Activated CD4-positive, alpha-beta T cell treated with anti-CD3 and anti-CD28 coated beads, Interleukin-2, amount 10 ng/mL, durations not matched to agents 24 days and 14 days (primary cell): ENCODE measurements at places on chromosomes 6 and 20. TPM values are rescaled to one million over a fixed set of nuclear protein-coding genes. Genes with fewer than 3 reads are reported as not detected.

The RAB23 gene
- total RNA-seq: 3.0 and 4.0 TPM in 2 replicates

The HLA-DQA1 gene
- 3.6 and 4.0 TPM in 2 replicates for total RNA-seq

The BPIFB1 gene
- total RNA-seq: not detected in 2 replicates

The PROKR2 gene
- not detected in 2 replicates for total RNA-seq

The HLA-DOA gene
- total RNA-seq: 0.21 and 0.38 TPM in 2 replicates

The SLC32A1 gene
- total RNA-seq: not detected in 2 replicates
